ENCODE measurements at places on chromosomes 1 and 21.

- DNase-seq = no peak
Observed at GRCh38 chr1:186813420-186813819, 15.3 kb upstream of the PLA2G4A start.

- peak; percentile 92 for DNase-seq
Observed at GRCh38 chr1:154974808-154975408, 427 bp downstream of the CKS1B start.

- DNase-seq = peak; percentile 62
Observed at GRCh38 chr1:25774921-25775771, 24.8 kb upstream of the SELENON start.

- no peak for DNase-seq
Observed at GRCh38 chr1:200862713-200863415, 9.9 kb upstream of the GPR25 start.

- DNase-seq = no peak
Observed at GRCh38 chr1:38451541-38451993, 405.0 kb upstream of the POU3F1 start.
